ENCODE measurements at places on chromosomes 2 and 18.

- DNase-seq: no peak
Observed at GRCh38 chr2:200135082-200135481, 171.4 kb upstream of the SPATS2L start.

GRCh38 chr2:210617732-210618330 is 61.4 kb downstream of the CPS1 start:
- DNase-seq: peak; percentile 29

GRCh38 chr2:100703213-100703612 is 116.7 kb upstream of the NPAS2 start:
- DNase-seq: no peak

DNA sequence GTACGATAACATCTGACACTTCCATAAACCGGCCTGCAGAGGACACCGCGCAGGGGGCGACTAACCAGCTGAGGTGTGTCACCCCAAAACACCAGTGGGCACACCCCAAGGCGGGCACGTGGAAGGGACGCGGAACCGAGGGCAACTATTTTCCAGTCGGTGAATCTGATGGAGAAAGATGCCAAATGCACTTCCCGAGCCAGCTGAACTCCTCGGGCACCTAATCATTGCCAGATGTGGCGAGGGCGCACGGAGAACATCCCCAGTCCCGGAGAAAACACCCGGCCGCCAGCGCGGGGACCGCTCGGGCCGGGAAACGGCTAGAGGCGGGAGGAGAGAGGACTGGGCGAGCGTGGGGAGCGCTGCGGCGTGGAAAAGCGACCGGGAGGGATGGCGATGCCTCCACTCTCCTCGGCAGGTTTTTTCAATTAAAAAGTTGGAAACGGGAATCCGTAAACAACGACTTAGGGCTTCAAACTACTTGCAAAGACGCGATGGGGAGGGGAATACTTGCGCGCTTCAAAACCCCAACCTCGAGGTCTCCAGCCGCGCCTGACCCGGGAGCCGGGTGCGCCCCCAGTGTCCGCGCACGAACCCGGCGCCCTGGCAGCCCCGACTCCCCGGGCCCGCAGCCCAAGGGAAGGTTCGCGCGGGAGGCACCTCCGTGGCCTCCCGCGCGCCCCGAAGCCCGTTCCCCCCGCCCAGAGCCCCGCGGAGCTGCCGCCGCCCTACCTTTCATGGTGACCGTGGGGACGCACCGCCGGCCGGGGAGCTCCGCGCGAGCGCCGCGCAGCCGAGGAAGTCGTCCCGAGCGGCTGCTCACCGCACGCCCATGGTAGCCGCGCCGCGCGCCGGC is 497 bp downstream of the COLEC12 start:
- DNase-seq: no peak

- DNase-seq: no peak
Observed at GRCh38 chr18:12742453-12742852, 39.6 kb downstream of the PSMG2 start.

- DNase-seq: no peak
Observed at GRCh38 chr2:238974081-238974480, 126.2 kb downstream of the TWIST2 start.

- DNase-seq: peak; percentile 94
Observed at GRCh38 chr2:173359231-173359630, 4.6 kb downstream of the CDCA7 start.

- DNase-seq: no peak
Observed at GRCh38 chr2:134657650-134658250, 61.0 kb downstream of the TMEM163 start.

DNA sequence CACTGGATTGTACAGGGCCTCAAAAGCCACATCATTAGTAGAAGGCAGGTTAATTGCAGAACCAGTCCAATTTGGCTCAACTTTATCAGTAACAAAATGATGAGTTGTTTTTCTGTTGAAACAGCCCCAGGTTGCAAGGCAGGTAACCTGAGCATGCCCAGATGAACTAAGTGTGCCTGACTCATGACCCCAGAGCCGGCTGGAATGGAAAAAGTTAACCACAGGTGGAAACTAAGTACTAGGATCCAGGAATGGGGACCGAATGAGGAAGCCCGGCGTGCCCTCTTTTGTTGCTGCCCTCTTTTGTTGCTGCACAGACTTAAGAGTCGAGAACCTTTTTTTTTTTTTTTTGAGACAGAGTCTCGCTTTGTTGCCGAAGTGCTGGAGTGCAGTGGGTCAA is 79.5 kb upstream of the YWHAQ start:
- no peak for DNase-seq

- no peak for DNase-seq
Observed at GRCh38 chr2:98470851-98471255, 26.2 kb downstream of the INPP4A start.
